WERI-Rb-1 (cell line): ENCODE measurements at places on chromosomes 3 and 15.

DNA sequence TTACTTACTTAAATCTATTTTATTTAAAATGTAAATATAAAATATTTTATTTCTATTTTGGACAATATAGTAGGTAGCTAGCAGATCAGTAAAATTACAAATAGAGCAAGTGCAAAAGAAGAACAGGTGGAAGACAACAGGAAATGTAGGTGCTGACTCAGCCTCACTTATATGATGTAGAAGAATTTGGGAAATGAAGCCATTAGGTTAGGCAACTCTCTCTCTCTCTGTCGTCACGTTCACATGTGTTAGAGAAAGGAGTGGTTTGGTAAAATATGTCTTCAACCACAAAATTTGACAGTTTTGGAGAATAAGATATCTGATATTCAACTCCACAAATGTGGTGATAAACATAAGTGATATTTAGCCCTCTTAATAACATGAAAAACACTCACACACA lies 532.5 kb upstream of the KCNMB2 start:
- DNase-seq, result no peak

GRCh38 chr3:23385327-23385726 lies 182.2 kb downstream of the UBE2E2 start:
- DNase-seq, result no peak

- no peak for DNase-seq
These were observed 43.7 kb upstream of the ADAMTS17 start for GRCh38 chr15:100385300-100386050.

DNA sequence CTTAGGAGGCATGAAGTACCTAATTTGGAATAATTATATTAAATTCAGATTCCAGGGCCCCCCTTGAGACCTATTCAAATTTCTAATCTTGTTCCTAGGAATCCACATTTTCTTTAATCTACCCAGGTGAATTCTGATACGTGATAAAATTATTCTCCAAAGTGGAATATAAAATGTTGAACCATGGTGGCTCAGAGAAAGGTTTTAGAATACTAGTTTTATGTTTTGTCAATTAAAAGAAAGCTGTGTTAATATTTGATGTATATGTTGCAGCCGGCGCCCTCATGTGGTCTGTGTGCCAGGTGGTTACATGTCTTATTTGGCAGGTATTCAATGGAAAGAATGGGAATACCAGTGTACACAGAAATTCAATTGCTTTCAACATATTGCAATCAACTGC lies 321.8 kb downstream of the FEZF2 start:
- peak; percentile 54 for DNase-seq

DNA sequence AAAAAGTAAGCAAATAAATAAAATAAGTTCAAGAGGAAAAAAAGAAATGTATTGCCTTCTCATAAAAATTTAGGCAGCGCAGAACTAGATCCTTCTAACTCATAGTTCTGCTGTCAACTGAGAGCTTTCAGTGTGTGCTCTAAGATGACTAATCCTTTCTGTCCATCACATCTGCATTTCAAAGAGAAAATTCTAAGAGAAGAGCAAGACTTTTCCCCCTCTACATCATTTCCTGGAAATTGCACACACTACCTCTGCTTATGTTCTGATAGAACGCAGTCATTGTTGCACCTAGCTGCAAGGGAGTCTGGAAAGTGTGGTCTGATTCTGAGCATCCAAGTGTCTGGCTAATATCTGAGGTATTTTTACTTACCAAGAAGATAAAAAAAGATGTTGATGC lies 39.6 kb upstream of the SLCO3A1 start:
- DNase-seq, result no peak

GRCh38 chr3:117557464-117558090 lies 848.0 kb downstream of the TUSC7 start:
- no peak for DNase-seq

GRCh38 chr15:39623529-39623931 lies 42.7 kb downstream of the THBS1 start:
- DNase-seq, result no peak

DNA sequence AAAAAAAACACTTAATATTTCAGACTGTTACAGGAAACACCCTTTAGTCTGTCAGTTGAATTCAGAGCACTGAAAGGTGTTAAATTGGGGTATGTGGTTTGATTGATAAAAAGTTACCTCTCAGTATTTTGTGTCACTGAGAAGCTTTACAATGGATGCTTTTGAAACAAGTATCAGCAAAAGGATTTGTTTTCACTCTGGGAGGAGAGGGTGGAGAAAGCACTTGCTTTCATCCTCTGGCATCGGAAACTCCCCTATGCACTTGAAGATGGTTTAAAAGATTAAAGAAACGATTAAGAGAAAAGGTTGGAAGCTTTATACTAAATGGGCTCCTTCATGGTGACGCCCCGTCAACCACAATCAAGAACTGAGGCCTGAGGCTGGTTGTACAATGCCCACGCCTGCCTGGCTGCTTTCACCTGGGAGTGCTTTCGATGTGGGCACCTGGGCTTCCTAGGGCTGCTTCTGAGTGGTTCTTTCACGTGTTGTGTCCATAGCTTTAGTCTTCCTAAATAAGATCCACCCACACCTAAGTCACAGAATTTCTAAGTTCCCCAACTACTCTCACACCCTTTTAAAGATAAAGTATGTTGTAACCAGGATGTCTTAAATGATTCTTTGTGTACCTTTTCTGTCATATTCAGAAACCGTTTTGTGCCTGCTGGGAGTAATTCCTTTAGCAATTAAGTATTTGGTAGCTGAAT lies 17.9 kb downstream of the TMEM43 start:
- DNase-seq, result no peak

DNA sequence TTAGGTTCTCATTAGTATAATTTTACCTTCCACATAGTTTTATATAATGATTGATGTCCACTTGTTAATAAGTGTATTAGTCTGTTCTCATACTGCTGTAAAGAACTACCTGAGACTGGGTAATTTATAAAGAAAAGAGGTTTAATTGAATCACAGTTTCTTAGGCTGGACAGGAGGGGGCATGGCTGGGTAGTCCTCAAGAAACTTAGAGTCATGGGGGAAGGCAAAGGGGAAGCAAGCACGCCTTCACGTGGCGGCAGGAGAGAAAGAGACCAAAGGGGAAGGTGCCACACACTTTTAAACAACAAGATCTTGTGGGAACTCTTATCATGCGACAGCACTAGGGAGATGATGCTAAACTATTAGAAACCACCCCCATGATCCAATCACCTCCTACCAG lies 19.2 kb downstream of the DZIP3 start:
- DNase-seq, result no peak

GRCh38 chr15:67708500-67708899 lies 116.8 kb upstream of the SKOR1 start:
- no peak for DNase-seq

- DNase-seq, result no peak
These were observed 117.9 kb downstream of the MEIS2 start for GRCh38 chr15:36982430-36982829.

GRCh38 chr3:67017211-67017610 lies 19.1 kb downstream of the KBTBD8 start:
- no peak for DNase-seq

DNA sequence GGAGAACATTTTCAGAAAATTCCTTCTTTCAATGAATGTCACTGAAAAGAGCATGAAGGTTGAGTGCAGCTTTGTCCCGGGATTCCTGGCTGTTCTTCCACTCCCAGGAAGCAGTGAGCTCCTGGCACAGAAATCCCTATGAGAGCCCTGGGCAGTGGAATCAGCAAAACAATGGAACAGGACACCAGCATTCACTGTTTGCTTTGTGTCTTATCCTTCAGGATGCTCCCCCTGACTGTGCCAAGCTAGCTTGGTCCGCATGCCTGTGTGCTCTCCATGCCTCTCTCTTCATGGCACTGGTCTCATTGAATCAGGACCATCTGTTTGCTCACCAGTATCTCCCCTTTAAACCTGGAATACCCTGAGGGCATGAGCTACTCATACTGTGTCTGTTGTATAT lies 102.0 kb upstream of the GADL1 start:
- DNase-seq, result no peak

DNA sequence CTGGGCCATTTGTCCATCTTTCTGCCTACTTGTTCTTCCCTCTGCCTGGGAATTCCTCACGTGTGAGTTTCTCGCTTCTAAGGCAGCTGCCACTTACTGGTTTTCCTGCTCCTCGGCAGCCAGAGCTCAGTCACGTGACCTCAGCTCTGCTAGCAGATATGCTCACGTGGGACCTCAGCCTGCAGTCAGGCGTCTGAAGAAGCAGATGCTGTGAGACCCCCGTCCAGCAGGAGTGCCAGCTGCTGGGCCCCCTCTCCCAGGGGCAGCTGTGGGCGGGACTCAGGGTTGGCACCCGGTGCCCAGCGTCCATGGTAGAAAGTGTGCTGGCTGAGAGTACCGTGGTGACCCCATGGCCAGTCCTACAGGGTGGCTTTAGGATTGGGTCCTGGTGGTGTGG lies 161.3 kb upstream of the TLE3 start:
- no peak for DNase-seq
